Stimulated activated CD4-positive, alpha-beta T cell treated with anti-CD3 and anti-CD28 coated beads, Interleukin-1b, Interleukin-23, amount 100 ng/mL, for 24 hours (primary cell): ENCODE measurements at places on chromosomes 5 and 9.

GRCh38 chr9:131539223-131539923 lies 6.0 kb upstream of the PRRT1B start:
- no peak for DNase-seq

- no peak for DNase-seq
Observed at GRCh38 chr9:98736226-98736625, 27.5 kb upstream of the GABBR2 start.

DNA sequence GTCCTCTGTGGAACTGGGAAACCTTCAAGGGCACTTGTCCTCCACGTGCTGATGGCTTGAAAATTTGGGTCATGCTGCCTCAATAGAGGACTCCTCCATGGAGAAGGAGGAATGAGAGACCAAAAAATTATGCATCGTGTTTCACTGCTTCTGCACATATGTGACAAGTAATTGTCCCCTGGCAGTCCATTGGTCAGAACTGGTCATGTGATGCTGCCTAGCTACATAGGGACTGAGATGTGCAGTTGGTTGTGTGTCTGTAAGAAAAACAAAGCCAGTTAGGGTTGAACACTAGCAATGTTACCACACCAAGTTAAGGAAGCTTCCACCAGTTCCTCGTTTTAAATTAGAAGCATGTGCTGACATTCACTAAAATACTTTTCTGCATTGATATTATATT lies 201.9 kb upstream of the ANKH start:
- DNase-seq: no peak

GRCh38 chr5:25995209-25995608 lies 1043.2 kb downstream of the CDH9 start:
- DNase-seq: no peak
